ENCODE measurements at places on chromosomes 16 and 17.

GRCh38 chr17:30343796-30344195, 9.9 kb upstream of the TMIGD1 start:
- no peak for DNase-seq

- DNase-seq: no peak
These were observed 131.0 kb downstream of the C16orf78 start for GRCh38 chr16:49504626-49505025.

DNA sequence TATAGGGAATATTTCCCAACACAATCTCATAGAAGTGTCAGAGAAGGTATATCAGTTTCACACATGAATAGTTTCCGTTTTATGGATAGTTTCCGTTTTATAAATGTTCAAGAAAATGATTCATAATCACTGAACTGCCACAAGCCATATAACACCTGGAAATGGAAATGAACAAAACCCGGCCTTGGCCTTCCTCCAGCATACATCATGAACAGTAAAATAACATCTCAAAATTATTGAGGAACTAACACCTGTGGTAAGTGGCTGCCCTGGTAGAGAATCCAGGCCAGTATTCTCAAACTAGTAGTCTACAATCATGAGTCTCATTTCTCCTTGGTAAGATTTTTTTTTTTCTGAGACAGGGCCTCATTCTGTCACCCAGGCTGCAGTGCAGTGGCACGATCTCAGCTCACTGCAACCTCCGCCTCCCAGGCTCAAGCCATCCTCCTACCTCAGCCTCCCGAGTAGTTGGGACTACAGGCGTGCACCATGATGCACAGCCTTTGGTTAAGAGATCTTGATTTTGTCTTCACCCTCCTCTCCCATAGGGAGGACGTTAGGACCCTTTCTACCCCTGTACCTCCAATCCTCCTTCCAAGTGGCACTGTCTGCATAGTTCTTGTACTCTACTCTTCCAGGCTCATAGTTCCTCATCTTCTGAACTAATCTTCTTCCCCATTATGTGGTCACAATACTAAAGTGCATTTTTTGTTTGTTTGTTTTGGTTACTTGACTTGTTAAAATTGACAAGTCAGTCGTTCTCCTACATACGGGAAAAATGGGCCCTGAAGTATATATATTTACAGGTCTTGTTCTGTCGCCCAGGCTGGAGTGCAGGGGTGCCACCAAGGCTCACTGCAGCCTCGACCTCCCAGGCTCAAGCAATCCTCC, 15.0 kb upstream of the RGS9 start:
- no peak for DNase-seq

DNA sequence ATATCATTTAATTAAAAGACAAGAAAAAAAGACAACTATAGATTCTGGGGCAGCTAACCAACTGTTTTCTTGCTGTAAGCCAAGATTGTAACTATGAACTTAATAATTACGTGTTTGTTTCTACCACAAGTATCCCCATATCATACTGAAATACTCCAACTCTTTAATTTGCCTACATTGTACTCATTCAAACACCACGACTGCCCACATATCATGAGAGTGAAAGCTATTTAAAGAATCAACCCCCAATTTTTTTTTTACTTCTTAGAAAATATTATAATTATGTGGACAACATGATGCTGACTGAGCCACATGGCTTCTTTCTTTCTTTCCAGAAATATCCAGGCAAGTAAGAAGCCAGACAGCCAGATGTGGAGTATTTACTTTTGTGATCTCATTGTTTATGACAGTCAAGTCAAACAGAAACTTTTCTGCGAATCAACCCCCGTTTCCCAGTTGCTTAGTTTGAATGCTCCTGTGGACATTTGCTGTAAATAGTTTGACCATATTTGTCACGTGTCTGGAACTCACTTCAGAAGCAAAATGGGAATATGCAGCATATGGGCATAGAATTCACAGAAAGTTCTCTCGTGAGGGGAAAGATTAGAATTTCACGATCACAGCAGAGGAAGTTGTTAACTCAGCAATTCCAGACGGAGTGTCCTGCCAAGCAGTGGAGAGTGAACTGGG, 126.8 kb upstream of the PSMD7 start:
- DNase-seq: no peak

GRCh38 chr16:79320956-79321355, 279.6 kb downstream of the MAF start:
- DNase-seq: no peak

- no peak for DNase-seq
These were observed 148.4 kb upstream of the FAM20A start for GRCh38 chr17:68749349-68750207.

- DNase-seq: no peak
These were observed 14.6 kb upstream of the SPHK1 start for GRCh38 chr17:76369804-76370203.

GRCh38 chr17:77676237-77676661, 282.3 kb upstream of the TNRC6C start:
- no peak for DNase-seq

DNA sequence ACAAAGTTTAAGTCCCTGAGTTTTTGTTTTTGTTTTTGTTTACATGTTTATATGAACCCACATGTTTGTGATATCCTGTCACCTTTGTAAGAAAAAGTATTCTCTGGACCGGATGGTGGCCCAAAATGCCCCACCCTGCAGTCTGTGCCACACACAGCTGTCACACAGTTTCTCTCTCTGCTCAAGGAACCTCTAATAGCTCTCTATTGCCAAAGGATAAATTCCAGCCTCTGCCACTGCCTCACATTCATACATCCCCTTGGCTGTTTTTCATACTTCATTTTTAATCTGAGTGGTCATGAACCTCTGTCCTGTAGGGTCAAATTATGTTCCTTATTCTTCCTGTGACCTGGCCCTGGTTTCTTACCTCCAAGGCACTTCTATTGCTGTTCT, 520.3 kb upstream of the CDH5 start:
- no peak for DNase-seq

GRCh38 chr17:81960130-81960958, 643 bp downstream of the NOTUM start:
- DNase-seq: no peak

DNA sequence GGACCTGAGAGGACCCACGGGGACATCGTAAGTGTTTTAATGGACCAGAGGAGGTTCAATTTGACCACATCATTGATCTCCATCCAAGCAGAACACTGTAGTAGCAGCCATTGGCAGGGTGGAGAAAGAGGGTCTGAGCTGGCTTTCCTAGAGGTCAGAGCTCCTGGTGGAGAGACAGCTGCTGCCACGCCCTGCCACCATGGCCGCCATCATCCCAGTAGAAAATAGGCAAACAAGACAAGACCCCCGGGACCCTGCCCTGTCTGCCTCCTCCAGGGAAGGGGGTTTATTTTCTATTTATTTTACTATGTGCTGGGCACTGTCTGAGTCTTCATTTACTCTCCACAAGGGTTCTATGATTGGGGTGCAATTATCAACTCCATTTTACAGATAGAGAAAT, 11.4 kb upstream of the ITGA3 start:
- no peak for DNase-seq

DNA sequence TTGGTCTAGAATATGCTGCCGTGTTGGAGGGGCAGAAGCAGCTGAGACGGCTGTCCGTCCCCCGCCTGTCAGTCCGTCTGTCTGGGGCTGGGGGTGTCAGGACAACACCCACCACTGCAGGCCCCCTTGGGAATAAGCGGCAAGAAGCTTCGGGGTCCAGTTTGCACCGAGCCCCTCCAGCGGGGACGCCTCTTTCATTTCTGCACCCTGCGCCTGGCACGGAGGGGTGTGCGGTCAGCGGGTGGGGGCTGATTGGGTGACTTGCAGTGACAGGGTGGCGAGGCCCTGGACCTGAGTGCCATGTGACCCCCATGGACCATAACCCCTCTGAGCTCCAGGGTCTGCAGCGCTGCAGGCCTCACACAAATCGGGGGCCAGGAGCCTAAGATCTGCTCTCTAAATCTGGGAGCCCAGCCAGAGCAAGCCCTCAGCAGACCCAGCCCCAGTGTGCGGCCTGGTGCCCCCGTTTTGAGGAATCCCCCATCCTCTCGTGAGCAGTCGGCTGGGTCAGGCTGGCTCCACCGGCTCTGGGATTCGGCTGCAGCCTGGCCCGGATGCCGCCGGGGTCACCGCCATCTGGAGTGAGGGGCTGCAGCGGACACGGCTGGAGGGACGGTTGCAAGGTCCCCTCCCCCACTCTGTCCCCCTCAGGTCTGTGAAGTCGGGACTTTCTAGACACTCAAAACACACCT, 8.3 kb downstream of the CBFA2T3 start:
- DNase-seq: no peak

DNA sequence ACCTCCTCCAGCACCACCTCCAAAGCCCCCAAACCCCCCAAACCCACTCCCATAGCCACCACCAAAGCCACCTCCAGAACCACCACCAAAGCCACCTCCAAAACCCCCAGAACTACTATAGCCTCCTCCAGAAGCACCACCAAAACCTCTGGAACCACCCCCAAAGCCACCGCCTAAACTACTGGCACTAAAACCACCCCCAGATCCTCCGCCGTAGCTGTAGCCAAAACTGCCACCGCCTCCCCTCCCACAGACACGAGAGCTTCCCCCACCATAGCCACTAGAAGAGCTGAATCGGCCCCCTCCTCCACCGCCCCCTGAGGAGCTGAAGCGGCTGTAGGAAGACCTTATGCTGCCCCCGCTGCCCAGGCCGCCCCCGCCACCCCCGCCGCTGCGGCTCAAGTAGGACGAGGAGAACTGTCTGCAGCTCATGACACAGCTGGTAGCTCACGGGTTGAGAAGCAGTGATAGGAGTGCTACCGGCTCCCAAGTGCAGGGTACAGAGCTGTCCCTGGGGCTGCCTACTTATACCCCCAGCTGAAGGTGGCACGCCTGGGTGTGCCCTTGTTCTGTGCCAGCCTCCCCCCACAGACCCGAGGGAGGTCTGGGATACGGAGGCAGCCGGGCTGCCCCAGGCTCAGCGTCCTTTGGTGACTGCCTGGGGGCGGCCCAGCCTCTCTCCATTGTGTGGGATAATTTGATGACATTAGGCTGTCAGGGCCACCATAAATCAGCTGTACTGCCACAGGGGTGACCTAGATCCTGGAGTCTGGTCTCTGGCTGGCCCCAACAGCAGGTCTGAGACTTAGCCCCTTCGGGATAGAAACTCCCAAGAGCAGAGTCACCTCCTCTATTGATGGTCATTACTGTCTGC, at the start of gene KRT9:
KRT9 (minus strand) TSS at position 499 of the 874 bp plus-strand sequence; CDS start at position 432, 67 bp downstream.
- no peak for DNase-seq

DNA sequence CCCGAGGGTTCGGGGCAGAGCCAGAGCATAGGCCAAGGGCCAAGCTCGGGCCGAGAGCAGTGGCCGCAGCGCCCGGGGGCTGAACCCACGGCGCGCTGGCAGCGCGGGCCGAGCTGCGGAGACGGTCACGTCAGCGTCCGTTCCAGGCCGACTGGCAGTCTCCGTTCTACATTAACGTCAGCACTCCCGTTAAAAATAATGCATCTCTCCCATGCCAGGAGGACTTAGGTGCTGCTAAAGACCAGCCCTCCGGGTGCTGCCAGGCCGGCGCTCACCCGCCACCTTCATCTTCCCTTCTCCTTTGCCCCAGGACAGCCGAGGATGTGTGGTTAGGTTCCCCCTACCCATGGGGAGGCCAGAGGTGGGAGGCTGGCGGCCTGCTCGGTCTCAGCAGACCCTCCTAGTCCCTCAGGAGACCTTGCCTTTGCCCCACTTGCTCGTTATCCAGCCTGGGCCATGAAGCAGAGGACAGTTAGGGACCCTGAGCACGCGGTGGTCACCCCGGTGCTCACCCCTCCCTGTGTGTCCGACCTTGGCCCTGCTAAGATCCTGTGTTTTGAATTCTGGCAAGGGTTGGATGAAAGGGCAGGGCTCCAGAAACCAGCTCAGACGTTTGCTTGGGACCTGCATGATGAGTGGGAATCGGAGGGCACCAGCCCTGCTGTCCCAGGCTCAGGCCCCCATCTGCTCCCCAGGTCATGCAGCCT, 572 bp downstream of the MPG start:
- DNase-seq: no peak

- no peak for DNase-seq
These were observed 201.2 kb downstream of the HS3ST3A1 start for GRCh38 chr17:13400491-13400890.

- DNase-seq: no peak
These were observed 6.3 kb upstream of the TBCD start for GRCh38 chr17:82745524-82745923.

DNA sequence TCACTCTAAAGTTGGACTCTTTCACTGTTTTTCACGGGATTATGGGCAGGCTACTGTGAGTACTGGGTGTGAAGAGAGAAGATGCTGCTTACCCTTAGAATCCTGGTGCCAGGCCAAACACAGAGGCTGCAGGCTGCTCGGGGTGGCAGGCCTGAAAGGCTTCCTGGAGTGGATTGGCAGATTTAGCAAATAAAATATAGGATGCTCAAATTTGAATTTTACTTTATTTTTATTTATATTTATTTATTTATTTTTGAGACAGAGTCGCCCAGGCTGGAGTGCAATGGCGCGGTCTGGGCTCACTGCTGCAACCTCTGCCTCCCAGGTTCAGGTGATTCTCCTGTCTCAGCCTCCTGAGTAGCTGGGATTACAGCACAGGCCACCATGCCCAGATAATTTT, 14.9 kb upstream of the STAC2 start:
- no peak for DNase-seq

GRCh38 chr17:63563339-63563738, 13.1 kb downstream of the DCAF7 start:
- DNase-seq: no peak

- no peak for DNase-seq
These were observed 93.4 kb upstream of the METRNL start for GRCh38 chr17:82985973-82986372.

GRCh38 chr16:1338855-1339675, 5.6 kb downstream of the BAIAP3 start:
- DNase-seq: no peak

GRCh38 chr16:22188595-22189442, 17.3 kb upstream of the EEF2K start:
- DNase-seq: peak; percentile 11

DNA sequence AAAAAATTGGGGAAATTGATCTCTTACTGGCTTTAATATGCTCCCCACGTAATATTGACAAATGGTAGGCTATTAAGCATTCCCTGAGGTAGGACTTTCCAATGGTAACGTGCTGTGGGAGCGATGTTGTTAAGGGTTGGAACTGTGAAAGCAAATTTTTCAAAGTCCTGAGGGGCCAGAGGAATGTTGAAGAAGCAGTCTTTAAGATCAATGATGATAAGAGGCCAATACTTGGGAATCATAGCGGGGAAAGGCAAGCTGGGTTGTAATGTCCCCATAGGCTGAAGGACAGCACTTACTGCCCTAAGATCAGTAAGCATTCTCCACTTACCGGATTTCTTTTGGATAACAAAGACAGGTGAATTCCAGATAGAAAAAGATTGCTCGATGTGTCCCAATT, 69.6 kb upstream of the ARL4D start:
- DNase-seq: no peak

DNA sequence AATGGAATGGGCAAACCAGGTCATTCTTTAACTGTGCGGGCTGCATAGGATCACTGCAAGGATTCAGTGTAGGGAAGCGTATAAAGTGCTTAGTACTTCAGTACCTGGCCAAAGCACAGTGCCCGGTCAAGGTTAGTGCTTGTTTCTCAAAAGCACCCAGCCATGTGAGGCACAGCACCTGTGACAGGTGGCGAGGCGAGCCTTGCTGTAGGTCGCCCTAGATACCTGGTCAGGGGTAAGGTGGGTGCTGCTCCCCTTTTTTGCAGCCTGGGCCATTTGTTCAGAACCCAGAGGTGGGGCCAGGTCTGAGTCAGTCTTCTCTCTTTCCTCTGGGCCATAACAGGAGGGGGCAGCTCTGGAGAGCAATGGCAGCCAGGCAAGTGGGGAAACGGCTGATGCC, 172.0 kb downstream of the IRF8 start:
- DNase-seq: no peak

- DNase-seq: no peak
These were observed 16.4 kb downstream of the CDR2 start for GRCh38 chr16:22358000-22358399.

- no peak for DNase-seq
These were observed 6.0 kb upstream of the GRIN2A start for GRCh38 chr16:10188236-10188635.
